ENCODE measurements at places on chromosomes 6 and 20.

GRCh38 chr20:17928211-17928611, 40.4 kb downstream of the SNX5 start:
- DNase-seq = no peak

DNA sequence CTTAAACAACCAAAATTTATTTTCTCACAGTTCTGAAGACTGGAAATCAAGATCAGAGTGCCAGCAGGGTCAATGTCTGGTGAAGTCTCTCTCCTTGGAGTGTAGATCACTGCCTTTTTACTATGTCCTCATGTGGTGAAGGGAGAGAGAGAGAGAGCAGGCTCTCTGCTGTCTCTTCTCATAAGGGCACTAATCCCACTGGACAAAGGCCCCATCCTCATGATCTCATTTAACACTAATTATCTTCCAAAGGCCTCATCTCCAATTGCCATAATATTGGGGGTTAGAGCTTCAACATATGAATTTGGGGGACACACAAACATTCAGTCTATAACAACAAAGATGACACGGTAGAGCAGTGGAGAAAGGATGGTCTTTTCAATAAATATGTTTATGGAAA, 27.4 kb downstream of the SOBP start:
- no peak for DNase-seq

GRCh38 chr6:114138577-114139248, 167.8 kb upstream of the HDAC2 start:
- no peak for DNase-seq

GRCh38 chr6:26155061-26155930, 68.1 kb downstream of the HFE start:
- peak; percentile 12 for DNase-seq

- no peak for DNase-seq
Measured at GRCh38 chr6:13417431-13417830, 70.0 kb downstream of the GFOD1 start.

GRCh38 chr6:41696788-41697187, 38.6 kb downstream of the TFEB start:
- DNase-seq = no peak

DNA sequence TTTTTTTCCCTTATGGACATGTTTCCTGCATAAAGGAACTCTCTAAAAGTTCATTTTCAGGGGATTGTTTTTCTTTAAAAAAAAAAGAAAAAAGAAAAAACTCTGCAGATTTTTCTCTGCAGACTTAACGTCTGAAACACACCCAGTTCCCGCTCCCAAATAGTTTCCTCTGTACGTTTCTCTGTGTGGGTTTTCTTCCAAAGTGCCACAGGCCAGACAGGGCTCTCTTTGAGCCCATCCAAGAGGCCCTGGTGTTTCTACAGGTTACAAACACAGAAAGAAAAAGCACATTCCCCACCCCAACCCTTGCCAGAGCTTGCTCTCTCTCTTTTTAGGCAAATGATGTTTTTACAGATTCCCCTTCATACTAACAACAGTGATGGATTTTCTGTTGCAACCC, 258.6 kb downstream of the FNDC1 start:
- no peak for DNase-seq

DNA sequence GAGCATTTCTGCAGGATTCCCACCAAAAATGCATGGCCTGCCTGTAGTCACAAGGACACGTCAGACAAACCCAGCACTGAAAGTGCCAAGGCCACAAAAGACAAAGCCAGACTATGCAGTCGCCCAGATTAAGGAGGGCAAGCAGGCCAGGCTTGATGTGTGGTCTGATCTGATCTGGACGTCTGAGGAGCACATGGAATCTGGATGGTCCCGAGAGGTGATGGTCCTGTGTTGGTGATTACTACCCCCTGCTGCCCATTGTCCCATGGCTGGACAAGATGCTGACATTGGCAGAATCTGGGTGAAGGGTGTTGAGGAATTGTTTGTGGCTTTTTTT, 17.1 kb downstream of the NPEPL1 start:
- DNase-seq = no peak

GRCh38 chr20:25078662-25079061, 3.3 kb downstream of the VSX1 start:
- no peak for DNase-seq

DNA sequence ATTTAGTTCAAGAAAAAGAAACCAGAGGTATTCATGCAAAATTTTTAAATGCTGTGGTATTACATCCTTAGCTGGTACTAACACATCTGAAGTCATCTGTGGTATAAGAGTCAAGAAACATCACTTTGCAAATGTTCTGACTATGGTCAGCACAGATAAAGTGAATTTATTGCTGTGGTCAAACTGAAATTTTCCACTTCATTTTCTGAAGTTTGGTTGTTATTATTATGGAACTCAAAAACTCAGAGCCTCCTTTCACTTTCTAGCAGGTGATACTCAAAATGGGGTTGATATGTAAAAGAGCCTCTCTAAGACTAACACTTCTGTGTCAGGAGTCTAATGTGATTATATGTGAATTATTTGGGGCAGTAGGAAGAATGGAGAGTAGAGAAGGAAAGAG, 257.8 kb downstream of the RNGTT start:
- no peak for DNase-seq

GRCh38 chr6:38215651-38216311, 396.3 kb downstream of the ZFAND3 start:
- DNase-seq = no peak

DNA sequence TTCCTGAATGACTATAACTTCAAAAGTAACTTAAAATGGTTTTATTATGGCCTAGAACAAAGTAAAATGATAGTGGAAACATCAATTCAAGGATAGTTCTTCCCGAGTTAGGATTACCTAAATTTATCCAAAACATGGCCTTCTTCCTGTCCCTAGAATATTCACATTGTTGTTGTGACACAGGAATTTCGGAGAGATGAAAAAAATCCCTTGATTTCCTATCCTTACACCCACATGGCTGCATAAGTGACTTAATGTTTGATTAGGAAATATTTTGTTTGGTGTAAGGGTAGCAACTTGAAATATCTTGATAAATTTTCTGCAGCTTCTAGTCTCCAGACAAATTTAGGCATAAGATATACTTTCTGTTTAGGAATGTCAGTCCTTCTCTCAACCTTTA, 27.8 kb downstream of the ZNF451 start:
- DNase-seq = no peak

- DNase-seq = no peak
Measured at GRCh38 chr20:50582092-50582491, 71.9 kb downstream of the PTPN1 start.

DNA sequence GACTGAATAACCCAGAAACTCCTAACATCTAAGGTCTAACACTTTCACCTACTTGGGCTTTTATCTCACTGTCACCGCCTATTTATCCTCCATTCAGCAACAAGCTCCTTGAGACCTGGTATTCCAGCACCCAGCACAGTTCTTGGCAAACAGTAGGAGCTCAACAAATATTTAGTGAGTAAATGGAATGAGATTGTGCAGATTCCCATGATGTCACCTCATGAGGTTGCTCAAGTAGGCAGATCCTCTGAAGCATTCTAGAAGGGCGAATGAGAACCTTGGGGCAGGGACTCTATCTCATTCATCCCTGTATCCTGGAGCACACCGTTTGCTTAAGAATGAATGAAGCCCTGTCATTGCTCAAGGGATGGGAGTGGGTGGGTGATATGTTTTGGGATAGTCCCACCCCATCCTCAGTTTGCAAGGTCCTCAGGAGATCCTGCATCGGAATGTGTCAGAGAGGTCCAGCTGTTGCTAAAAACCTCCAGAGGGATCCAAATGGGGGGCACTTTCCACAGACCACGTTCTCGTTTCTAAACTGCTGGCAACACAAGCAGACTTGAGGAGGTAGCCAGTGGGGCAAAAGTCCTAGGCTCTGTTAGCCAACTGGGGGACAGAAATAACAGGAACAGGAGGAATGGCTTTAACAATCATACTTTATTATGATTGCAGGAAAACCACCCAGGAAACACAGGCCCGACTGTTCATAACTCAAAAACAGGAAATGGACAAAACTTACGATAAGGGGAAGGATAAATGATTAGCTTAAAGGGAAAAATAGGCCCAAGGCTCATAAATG, 42.0 kb downstream of the EDN1 start:
- no peak for DNase-seq

DNA sequence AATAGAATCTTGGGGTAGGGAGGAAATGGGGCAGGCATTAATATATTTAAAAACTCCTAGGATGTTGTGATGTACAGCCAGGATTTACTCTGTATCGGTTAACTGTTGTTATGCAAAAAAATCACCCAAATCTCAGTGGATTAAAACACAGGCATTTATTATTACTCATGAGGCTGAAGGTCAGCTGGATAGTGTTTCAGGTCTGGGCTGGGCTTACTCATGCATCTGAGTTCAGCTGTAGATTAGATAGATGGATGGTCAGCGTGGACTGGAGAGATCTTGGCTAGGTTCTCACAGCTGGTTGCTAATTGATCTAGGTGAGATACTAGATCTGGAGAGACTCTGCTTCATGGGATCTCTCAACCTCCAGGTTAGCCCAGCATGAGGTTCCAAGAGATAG, 131.4 kb downstream of the BTBD3 start:
- no peak for DNase-seq

GRCh38 chr6:3336066-3336786, 77.5 kb downstream of the PSMG4 start:
- DNase-seq = no peak

DNA sequence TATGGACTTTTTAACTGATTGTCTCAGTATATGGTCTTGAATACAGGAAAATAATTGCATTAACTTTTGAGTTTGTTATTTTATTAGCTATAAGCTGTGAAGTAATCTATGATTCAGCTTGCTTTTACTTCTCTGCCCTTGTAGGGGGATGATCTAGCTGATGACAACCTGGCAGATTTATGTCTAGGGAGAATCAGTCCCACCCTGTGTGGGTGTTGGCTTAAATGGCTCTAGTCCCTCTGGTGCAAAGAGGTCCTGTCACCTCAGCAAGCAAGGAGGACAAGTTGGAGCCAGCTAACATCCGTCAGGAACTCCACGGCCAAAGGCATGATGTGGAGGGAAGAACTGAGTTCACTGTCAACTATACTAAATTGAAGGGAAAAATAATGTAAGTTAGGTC, 495.3 kb downstream of the BMP2 start:
- no peak for DNase-seq

DNA sequence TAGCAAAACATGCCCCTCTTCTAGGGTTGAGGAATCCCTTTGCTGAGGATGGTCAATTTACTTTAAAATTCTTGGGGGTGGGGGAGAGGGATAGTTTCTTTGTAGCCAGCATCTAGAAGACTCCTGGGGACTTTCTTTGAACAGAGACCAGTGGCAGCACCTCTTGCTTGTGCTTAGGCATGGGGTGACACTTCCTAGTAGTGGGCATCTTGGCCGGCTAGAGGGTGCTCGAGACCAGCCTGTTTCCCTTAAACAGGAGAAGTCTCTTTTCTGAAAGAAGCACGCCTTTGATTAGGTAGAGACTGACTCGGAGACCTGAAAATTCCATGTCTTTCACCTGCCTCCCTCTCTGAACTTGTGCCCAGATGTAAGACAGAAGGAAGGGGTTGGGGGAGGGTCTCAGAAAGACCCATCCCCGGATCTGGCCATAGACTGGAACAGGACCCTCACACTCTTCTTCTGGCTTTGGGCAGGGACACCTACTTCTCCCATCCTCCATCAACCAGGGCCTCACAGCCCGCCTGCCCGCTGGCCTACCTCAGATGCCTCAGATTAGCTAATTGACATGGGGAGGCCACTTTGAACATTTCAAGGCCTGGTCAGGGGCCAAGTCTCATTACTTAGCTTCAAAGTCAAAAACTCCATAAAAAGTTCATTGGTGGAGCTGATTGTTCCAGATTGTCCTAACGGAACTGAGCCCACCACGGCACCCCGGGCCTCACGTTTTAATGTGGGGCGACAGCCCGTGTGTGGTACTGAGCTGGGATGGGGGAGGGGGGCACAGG, 172.2 kb downstream of the CDC5L start:
- DNase-seq = no peak

GRCh38 chr6:111759331-111759835, 113.9 kb downstream of the FYN start:
- no peak for DNase-seq

DNA sequence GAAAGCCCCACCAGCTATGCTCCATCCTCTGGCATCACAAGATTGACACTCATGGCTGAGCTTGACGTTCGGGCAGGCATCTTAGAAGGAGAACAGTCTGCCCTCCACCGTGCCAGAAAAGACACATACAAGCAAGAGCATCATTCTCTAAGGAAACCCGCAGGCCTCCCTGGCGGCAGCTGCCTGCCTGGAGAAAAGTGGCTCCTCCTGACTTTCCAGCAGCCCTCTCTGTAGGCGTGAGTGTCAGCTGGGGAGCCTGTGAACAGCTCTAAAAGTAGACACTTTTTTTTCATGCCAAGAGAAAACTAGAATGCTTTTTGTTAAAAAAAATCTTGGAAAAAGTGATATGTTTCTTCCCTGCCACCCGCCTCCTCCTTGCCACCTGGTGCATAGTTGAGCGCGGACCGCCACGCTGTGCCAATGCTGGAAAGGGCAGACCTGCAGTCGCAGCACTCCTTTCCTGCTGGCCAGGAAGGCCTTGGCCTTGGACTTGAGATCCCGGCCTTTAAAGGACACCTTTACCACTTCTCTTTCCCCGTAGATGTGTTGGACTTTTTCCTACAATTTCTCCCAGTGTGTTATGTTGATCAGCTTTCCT, 29.7 kb upstream of the INSM1 start:
- DNase-seq = no peak

DNA sequence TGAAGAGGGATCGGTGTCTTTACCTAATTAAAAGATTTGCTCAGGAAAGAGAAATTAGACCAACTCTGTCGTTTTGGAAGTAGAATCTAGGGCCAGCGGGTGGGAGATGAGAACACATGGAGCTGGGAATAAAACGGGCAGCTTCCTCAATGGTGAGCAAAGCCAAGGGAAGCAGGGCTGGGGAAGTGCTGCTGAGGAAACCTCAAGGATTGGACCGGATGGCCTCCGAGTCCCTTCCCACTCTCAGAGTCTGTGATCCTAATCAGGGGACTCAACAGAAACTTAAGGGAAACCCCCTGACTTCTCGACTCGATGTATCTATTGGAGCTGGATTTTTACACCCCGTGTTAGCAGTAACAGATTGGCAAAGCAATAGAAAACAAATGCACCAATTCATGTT, 10.8 kb downstream of the GCNT2 start:
- no peak for DNase-seq

DNA sequence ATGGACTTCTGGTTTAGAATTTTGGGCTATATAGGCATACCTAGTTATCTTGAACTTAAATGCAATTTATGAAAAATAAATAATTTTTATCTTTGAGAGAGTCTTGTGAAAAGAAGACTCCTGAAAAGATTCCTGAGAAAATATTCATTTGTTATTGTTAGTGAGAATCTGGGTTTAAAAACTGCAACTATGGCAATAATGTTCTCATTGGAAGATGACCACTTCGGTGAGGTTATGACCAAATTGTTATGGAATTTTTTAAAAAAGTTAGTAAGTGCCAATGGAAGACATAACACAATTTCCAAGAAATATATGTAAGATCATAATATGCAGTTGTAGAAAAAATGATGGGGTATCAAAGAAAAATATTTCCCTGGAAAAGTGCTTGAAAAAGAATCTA, 46.3 kb downstream of the GRIK2 start:
- no peak for DNase-seq

- DNase-seq = no peak
Measured at GRCh38 chr6:27565839-27566779, 93.2 kb upstream of the ZNF184 start.

- no peak for DNase-seq
Measured at GRCh38 chr6:75113446-75113845, 92.4 kb downstream of the COL12A1 start.

GRCh38 chr6:5099537-5099936, 14.4 kb downstream of the PPP1R3G start:
- no peak for DNase-seq

- no peak for DNase-seq
Measured at GRCh38 chr6:163607792-163608191, 193.3 kb downstream of the QKI start.

All from AG08395 (cell line).